T-cell (primary cell): ENCODE measurements at places on chromosomes 12 and 14. TPM values are rescaled to one million over a fixed set of nuclear protein-coding genes. Genes with fewer than 3 reads are reported as not detected.

GRCh38 chr14:48723841-48724495 is 862.2 kb downstream of the RPS29 start:
- no peak for DNase-seq

DNA sequence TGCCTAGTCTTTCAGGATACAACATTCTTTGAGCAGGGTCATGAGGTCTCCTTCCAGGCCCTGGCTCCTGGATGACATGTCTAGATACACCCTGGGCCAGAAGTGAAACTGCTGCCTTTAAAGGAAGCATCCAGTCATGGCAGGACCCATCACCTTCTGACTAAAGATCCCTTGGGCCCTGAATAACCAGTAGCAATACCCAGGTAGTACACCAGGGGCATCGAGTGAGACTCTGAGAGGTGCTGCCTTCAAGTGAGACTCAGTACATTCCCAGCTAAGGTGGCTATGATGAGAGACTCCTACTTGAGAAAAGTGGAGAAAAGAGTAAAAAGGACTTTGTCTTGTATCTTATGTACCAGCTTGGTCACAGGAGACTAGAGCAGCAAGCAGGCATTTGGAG is 23.5 kb downstream of the OR6C68 start:
- no peak for DNase-seq

The CLEC2B gene
- 61.9 TPM for total RNA-seq

The VRTN gene
- 0.06 TPM for total RNA-seq
